ENCODE measurements at places on chromosomes 2 and 18. TPM values are rescaled to one million over a fixed set of nuclear protein-coding genes. Genes with fewer than 3 reads are reported as not detected.

DNA sequence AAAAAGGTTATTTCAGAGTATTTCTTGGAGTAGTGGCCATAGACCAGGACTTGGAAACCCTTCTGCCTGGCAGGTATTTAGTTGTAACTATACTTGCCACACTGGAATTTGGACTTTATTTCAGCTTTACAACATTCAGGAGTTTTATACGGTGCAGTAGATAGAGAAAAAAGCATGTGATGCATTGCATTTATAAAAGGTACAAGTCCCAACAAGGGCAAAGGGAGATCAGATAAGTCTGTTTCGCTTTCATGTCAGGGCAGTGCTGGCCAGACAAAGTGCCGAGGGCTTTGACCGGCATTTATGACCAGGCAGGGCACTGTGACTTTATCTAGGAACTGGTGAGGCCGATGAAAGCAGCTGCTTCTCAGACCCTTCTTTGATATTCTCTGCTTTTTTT lies 145.4 kb downstream of the RTN4 start:
- no peak for DNase-seq

DNA sequence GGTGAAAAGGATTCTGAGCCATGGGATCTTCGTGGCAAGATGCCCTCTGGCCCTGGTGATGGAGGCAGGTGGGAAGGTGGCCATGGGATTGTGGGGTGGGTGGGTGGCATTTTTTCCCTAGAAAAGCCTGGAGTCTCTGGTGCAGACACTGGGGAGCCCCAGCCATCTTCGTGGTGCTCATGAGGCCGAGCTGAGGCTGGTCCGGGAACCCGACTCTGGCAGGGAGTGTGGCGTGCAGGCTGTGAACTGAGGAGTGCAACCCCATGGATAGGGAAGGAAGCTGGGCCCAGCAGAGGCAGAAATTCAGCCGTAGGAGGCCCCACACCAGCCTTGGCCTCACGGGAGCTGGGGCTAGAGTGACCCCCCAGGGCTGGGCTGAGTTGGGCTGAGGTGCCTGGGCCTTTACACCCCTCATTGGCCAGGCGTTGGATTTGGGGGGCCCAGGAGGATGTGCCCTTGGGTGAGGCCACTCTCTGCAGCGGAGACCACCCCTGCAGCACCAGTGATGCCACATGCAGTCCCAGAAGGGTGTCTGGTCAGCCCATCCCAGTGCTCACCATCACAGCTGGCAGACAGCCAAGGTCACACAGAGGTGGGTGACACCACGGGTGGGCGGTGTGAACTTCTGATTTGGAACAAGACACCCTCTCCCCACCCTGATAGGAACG lies 115.6 kb upstream of the HDAC4 start:
- DNase-seq, result no peak

- DNase-seq, result peak; percentile 54
Observed at GRCh38 chr18:35029770-35030169, 11.4 kb upstream of the MAPRE2 start.

- no peak for DNase-seq
Observed at GRCh38 chr18:9535430-9535991, 60.2 kb downstream of the RALBP1 start.

SP3 gene
- polyA plus RNA-seq, result 85.9 TPM

CXCR1 gene
- polyA plus RNA-seq, result 0.53 TPM

DNA sequence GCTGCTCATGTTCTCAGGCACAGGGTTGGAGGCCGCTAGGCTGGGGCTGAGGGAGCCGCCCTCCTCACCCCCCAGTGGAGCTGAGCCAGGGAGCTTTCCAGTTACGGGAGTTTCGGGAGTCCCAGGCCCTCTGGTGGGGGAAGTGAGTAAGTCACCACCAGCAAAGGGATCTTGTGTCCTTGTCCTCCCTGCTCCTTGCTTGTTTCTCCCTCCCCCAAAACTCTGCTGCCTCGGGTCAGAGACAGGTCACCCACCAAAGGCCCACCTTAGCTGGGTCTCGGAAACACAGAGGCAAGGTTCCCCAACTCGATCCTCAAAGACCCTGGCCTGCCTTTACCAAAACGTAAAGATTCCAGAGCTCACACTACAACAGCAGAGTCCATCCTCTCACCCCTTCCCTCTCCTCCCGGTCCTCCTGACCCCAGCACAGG lies 60.5 kb upstream of the POMC start:
- no peak for DNase-seq

- DNase-seq, result no peak
Observed at GRCh38 chr2:142100139-142100873, 30.5 kb downstream of the LRP1B start.
